Fibroblast of upper back skin (primary cell): ENCODE measurements at places on chromosomes 5 and 9.
A peak's percentile ranks its signal among the peaks of the same experiment; 100 is the strongest.

DNA sequence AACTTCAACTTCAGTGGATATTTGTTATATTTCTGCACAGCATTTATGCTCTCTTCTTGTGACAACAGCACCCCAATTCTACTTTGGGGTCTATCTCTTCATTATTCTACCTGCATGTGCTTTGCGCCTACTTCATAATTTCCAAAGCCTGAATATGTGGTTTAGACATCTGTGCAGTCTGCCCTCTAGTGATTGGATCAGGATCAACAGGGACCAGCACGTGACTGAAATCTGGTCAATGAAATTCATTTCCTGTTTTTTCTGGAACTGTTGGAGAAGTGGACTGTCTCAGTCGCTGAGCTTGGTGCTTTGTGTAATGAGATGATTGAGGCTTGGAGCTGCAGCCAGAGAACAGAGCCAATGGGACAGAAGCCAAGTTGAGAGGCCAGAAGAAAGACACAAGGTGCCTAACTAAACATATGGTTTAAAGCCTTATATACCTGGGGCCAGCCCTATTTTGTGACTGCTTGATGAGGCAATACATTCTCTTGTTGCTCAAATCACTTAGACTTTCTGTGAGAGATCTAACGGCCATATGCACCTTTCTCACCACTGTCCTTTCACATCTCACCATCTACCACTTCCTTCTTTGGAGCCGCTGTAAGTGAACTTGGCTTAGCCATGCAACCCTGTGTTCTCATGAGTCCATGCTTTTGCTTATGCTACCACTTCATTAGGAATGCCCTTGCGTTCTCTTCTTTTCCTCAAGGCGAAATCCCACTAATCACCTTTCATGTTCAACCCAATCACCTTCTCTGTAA is 68.8 kb upstream of the PPP2R2B start:
- DNase-seq, result no peak

GRCh38 chr5:156121234-156121633 is 205.7 kb upstream of the SGCD start:
- peak; percentile 73 for DNase-seq

GRCh38 chr5:77851176-77852067 is 75.3 kb upstream of the TBCA start:
- peak; percentile 35 for DNase-seq

DNA sequence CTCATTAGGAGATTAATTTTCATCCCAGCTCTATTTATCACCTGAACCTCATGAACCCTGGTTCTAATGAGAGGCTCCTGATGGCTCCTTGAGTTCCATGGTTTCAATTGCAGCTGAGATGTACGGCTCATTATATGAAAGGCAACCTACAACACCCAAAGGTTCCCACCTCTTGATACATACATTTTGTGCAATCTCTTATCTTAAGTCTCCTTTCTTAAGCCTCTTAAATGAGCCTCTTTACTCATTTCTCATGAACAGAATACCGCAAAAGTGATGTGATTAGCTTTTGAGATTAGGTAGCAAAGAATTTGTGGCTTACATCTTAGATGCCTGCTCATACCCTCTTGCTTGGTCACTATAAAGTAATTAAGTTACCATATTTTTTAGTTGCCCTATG is 1964.0 kb upstream of the CDH6 start:
- DNase-seq, result no peak

- no peak for DNase-seq
Measured at GRCh38 chr5:165057145-165057544, 1551.7 kb downstream of the MAT2B start.

- DNase-seq, result no peak
Measured at GRCh38 chr9:126521089-126521488, 92.6 kb upstream of the LMX1B start.

- no peak for DNase-seq
Measured at GRCh38 chr5:10595293-10595671, 31.4 kb downstream of the ANKRD33B start.

GRCh38 chr9:117541181-117541580 is 126.3 kb upstream of the ASTN2 start:
- no peak for DNase-seq

GRCh38 chr9:116576386-116576785 is 110.7 kb upstream of the TRIM32 start:
- DNase-seq, result no peak

- DNase-seq, result no peak
Measured at GRCh38 chr9:98149422-98149821, 30.4 kb upstream of the TRIM14 start.

DNA sequence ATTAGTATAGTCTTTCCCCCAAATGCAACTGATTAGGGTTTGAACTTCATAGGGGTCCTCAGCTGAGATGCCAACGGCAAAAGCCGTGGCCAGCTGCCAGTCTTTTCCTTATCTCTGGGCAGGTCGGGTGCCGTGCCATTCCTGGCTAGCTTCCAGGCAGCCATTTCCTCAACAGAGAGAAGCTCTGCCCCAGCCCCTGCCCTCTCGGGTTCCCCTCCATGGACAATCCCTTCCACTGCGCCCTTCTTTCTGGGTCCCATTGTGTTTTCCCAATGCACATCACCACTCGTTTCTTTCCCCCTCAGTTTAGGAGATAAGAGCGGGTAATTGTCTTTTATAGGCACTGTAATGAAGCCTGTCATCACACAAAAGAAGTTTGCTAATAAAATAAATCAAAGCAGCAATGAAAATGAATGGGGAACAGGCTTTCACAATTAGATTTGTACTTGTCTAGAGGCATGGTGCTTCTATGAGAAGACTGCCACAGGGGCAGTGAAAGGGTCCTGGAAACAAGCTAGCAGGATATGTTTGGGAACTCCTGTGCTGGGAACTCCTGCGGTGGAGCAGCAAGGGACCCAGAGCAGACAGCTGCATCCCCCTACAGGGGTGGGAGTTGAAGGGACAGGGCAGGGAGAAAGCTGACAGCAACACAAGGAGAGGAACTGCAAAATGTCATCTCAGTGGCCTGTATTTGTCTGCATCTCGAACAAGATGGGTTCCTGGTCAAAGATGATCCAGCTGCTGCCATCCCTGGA is 48.0 kb upstream of the SAP30L start:
- DNase-seq, result no peak

- DNase-seq, result no peak
Measured at GRCh38 chr5:22665801-22666200, 187.3 kb downstream of the CDH12 start.

- DNase-seq, result no peak
Measured at GRCh38 chr5:55538661-55539060, 3.9 kb upstream of the PLPP1 start.

- DNase-seq, result peak; percentile 72
Measured at GRCh38 chr5:103862398-103862797, 299.8 kb upstream of the NUDT12 start.

- peak; percentile 10 for DNase-seq
Measured at GRCh38 chr9:125977223-125977622, 230.1 kb downstream of the PBX3 start.

GRCh38 chr5:140855772-140856674 is at the start of gene PCDHA10:
Gene PCDHA10, plus strand, starts transcription at chr5:140855897. Its CDS starts 152 bp downstream, at chr5:140856049.
- DNase-seq, result no peak

DNA sequence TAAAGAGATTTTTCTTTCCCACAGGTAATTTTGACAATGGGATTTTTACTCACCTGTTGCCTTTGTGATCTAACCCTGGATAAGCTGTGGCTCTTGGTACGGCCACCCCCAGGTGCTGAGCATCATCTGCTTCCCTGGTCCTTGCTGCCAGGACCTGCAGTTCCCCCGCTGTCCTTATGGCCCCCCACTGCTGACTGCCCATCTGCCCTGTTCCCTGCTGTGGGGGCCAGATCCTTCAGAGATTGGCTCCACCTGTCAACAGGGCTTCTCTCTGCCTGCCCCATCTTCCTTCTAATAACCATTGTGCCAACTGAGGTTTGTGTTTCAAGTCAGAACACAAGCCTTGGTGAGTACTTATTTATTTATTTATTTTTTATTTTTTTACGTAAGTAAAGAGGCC is 183.3 kb downstream of the MAPKAP1 start:
- no peak for DNase-seq

DNA sequence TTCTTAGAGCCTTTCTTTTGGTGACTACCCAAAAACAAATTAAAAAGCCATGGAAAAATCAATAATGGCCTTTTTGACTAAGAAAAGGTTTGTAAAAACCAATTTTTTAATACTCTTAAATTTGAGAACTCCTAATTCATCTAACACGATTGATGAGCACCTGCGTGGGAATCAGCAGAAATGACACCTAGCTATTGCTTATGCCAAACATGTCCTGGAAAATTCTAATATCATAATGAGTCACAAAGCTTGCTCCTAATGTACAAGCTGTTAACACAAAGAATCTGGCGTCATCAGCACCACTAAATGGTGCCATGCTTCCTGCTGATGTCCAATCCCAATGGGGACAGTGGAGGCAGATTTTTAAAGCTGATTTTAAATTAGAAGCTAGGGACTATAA is 146.2 kb upstream of the LRRTM2 start:
- DNase-seq, result no peak

- no peak for DNase-seq
Measured at GRCh38 chr5:6634306-6634705, 1.1 kb downstream of the SRD5A1 start.

- DNase-seq, result no peak
Measured at GRCh38 chr5:105409695-105410094, 1847.1 kb upstream of the NUDT12 start.

DNA sequence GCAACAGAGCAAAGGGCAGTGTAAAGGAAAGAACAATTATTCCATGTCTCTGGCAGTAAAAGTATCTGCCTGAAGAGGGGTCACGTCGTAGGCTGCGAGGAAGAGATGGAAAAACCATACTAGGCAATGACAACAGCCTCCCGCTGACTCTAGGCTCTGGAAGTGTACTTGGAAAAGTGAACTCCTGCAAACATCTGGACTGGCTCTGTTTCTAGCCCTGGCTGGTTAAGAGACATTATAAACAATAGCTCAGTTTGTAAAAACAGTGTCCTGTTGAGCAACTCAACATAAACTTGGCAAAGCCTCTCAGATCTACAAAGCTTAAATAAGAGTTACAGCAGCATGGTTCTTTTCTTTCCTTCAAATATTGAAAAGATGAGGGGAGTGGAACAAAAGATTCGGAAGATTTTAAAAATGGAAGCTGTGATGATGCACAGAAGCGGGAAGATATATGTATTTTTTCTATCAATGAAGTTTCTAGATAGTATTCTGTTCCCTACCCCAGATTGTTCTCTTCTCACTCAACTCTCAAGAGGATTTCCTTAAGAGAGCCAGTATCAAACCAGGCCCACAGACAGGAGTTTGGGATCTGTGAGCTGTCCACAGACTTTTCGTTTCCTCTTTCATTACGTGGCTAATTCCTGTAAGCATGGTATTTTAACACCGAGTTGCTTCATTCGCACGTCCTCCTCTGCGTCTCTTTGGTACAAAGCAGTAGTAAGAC is 79.4 kb downstream of the SPTLC1 start:
- DNase-seq, result peak; percentile 35

- DNase-seq, result no peak
Measured at GRCh38 chr5:157912621-157913325, 53.8 kb upstream of the CLINT1 start.

GRCh38 chr9:125421591-125422181 is 160.1 kb downstream of the GAPVD1 start:
- DNase-seq, result no peak

DNA sequence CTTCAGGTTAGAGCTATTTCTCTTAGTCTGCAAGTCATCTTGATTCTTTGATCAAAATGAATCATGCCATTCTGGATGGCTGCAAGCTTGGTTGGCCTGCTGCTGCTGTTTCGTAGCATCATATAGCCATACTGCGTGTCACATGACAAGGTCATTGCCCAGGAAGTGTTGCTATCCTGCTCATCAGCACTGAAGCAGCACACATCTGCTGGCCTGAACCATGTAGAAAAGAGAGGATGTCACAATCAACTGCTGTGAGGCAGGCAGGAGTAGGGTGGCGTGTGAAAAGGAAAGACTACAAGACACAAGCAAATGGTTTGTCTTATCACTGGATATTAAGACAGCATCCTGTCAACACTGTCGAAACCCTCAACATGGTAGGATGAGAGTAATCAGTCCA is 376.7 kb upstream of the RORB start:
- DNase-seq, result no peak

- DNase-seq, result peak; percentile 58
Measured at GRCh38 chr9:83280268-83280667, 217.3 kb upstream of the RASEF start.

DNA sequence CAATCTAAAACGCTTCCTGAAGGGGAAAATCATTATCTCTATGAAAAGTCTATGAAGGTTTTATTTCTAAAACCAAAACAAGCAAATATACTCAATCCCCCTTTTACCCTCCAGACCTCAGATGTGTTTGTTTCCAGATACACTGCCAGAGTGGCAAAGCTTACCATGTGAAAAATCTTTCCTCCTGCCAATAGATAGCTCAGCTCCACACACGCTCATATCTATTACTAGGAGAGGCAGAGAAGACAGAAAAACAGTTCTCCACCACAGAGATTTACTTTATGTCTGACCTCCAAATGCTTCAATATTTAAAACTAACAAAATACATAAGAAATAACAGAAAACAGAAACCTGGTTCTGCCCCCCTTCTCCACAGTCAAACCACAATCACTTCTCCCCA is 7.0 kb downstream of the IRX2 start:
- peak; percentile 10 for DNase-seq

DNA sequence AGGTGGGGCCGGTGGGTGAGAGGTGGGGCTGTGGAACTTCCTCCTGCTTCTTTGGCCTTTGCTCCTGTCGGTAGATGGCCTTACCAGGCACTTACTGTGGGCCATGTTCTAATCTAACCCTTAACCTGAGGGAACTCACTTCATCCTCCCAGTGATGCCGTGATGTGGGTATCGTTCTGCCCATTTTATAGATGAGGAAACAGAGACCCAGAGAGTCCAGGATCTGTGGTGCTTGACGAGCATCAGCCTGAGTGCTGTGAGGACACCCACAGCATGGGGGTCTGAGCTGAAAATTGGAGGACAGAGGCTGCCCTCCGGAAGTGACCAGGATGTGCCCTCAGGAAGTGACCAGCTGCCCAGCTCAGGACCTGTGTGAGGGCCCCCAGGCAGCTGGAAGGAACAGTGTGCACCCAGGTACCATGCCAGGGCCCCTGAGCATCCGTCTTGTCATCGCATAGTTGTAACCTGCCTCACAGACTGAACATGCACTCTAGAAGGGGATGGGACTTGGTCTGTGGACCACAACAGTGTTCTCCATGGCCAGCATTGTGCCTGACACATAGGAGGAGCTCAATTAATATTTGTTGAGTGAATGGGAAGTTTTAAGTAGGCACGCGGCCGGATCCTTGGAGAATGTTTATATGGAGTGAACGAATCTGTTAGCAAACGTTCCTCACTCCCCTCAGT is 8.5 kb downstream of the NEK6 start:
- no peak for DNase-seq

DNA sequence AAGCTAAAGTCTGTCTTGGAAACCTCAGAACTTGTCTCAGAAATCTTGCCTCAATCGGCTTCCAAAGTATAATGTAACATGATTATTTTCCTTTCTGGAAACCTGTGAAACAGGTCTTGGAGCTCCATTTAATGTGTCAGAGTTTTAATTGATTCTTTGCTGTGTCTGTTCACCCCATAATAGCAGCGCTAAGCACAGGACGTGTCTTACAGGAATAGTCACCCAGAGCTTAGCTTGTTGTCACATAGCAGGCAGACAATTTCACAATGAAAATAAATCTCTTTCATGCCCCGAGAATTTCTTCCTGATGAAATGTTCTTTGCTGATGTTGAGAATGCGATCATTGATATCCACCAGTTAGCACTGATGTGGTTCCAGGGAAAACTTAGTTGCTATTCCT is 40.2 kb upstream of the PTPN3 start:
- no peak for DNase-seq
